ENCODE measurements at places on chromosomes 6 and 20.

DNA sequence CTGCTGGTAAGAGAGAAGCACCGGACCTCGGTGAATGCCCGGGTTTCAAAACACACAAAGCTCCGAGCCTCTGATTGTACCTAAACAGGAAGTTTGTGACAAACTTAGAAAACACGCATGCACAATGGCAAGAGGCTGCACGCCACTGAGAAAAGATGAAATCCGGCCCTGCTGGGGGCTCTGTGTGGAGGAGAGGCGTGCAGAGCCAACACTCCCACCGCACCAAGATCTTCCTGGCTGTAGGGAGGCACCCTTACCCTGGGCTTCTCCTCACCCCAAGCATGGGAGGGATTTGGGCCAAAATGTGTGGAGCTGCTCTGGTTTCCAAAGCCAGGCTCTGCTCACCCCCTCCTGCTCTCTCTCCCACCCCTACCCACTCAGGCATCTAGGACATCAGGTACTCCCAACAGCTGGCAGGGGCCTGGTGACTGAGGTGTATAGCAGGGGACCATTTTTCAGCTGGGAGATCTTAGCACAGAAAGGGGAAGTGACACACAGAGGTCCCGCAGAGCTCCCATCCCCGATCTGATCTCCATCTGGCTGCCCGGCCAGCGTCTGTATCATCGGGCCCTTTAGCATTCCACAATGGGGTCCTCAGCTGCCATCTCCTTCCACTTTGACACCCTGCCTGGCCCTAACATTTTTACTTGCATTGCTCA is 84.2 kb downstream of the TRERF1 start:
- no peak for DNase-seq

DNA sequence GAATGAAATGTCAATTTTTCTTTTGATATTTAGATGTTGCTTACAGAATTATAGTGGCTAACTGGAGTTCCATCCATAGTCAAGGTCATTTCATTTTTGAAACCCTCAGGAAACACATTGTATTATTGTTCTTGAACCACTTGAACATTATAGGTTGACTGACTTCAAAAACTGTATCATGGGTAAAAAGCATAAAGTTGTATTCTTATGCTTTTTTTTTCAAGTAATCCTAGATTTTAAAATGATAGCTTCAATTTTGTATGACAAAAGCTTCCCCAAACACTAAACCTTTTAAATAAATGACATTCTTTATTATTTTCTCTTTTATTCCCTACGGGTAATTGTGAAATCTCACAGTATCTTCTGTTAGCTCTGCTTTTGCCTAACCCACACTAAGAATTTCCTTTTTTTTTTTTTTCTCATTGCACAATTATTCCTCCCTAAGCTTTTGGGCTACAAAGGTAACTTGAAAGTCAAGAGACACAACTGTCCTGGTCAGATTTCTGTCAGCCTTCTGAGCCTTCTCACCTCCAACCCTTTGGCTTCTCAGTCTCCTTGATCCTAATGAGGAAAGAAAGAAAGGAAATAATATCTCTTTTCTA is 36.9 kb upstream of the LAMA4 start:
- DNase-seq, result no peak

- no peak for DNase-seq
These were observed 5.9 kb upstream of the ASXL1 start for GRCh38 chr20:32352121-32352720.

GRCh38 chr6:134850721-134851305 is 99.1 kb downstream of the ALDH8A1 start:
- no peak for DNase-seq

- no peak for DNase-seq
These were observed 8.8 kb upstream of the C20orf203 start for GRCh38 chr20:32682508-32682987.

- no peak for DNase-seq
These were observed 28.2 kb downstream of the CNR1 start for GRCh38 chr6:88137915-88138314.

DNA sequence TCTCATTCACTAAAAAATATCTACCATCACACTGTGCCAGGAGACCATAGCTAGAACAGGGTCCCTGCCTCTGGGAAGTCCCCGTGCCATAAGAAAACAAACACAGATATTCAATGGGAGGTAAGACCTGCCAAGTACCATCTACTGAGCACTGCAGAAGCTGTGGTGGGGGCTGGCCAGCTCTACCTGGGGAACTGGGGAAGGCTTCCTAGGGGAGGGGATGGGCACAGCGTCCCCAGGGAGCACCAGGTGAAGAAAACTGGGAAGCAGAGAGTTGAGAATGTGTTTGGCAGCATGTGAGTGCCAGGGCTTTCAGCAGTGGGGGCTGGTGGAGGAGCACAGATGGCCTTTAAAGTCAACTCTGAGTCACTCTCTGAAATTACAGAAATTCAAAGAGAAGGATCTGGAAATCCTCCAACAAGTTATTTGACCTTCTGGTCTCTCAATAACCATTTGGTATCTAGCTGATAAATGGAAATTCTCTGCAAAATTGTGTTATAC is 85.2 kb downstream of the SHLD1 start:
- no peak for DNase-seq

DNA sequence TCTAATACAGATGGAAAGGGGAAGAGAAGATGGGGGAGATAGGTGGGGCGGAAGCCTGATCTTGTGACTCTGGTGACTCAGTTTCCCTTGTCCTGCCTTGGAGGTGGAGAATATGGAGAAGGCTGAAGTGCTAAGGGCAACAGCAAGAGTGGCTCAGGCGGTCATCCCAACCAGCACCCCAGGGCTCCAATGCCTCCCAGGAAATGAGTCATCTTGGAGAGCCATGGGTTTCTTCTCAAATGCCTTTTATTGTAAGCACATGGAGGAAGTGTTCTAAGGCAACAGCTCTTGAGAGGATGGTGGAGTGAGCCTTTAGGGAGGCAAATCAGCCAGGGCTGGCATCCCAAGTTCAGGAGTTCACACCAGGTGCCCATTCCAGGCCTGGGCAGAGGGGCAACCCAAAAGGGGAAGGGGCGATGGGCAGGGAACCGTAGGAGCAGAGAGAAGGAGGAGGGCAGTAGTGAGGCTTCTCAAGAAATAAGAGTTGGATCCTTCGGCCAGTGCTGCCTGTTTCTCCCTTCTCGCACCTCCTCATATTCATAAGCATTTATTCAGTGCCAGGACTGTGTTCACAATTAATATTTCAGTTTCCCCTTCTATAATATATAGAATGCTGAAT is 13.2 kb upstream of the AHCY start:
- no peak for DNase-seq

- no peak for DNase-seq
These were observed 1.3 kb downstream of the SLC22A16 start for GRCh38 chr6:110475066-110475653.

DNA sequence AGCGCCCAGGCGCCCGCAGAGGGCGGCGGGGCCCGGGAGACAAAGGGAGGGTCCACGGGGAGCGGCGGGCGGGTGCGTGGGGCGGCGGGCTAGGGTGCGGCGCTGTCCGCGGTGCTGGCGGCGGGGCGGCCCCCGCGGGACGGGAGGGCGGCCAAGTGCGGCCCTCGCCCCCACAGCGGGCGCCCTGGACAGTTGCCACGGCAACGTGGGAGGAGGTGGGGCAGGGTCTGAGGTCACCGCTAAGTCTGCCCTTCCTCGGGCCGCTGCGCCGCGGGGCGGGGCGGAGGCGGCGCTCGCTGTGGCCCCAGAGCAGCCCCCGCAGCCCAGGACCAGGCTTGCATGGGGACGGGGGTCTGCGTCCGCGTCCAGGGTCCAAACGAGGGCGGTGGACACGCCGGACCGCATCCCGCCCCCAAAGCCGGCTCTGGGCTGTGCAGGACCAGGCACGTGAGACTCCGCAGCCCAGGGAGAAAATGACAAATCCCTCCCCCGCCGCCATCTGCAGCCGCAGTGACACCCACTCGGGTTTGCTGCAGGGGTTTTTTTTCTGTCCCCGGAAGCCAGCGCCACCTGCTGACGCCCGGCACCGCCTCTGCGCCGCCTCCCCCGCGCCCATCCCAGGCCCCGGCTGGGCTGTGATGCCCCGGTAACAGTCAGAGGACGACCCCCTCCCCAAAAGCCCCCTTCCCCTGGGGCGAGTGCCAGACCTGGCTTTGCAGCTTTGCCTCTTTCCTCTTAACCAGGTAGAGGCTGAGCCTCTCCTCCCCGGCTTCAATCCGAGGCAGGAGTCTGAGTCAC is 36.8 kb downstream of the YTHDF1 start:
- peak; percentile 71 for DNase-seq

- DNase-seq, result no peak
These were observed 66.9 kb downstream of the GMPR start for GRCh38 chr6:16305246-16305725.
